Hindlimb muscle (tissue), 1 donor: ENCODE measurements at places on chromosomes 13 and 19. TPM values are rescaled to one million over a fixed set of nuclear protein-coding genes. Genes with fewer than 3 reads are reported as not detected.

The ZNF177 gene
- polyA plus RNA-seq = 6.0 TPM

DNA sequence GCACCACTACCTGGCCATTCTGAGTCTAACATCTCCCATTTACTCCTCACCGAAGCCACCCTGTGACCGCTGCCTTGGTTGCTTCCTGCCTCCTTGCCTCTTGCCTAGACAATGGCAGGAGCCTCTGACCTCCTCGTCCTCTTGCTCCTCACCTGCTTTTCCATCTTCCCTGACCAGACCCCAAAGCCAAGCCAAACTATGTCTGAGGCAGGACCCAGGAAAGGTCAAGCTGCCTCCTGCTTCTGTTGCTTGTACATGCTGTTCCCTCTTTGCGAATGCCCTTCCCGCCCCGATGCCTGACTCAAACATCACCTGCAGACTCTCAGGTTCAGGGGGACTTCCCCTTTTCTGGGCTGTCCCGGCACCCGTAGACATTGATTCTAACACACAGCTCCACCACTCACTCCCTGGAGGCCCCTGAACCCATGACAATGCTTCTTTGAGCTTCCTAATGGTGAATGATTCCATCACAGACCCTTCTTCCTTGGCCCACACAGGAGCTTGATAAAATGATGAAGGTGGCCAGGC is 60.8 kb downstream of the F2RL3 start:
- DNase-seq = no peak

GRCh38 chr13:97460004-97460775 is 26.2 kb downstream of the RAP2A start:
- DNase-seq = no peak

DNA sequence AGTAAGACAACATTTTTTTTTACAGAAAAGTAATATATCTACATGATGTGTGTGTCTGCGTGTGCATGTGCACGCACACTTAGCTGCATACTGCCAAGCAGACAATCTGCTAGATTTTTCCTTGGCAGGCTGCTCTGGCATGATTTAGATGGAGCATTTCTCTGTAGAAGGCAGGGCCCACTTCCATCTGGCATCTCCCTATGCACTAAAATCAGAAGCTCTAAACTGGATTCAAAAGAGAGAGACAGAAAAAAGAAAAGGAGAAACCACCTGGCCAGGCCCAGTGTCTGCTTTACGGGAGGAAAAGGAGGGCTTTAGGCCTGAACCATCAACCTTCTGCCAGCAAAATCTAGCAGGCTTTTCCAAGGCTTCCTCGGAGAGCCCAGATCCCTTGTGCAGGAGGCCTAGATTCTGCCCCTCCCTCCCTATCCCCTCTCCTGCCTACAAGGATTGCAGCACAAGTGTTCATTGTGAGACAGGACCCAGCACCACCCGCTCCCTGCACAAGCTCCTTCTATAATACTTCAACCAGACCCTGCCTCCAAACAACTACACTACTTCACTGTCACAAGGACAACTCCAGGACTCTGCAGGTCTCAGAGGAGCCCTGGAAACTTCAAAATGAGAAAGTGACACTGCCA is 99.3 kb downstream of the DOCK9 start:
- peak; percentile 66 for DNase-seq

DNA sequence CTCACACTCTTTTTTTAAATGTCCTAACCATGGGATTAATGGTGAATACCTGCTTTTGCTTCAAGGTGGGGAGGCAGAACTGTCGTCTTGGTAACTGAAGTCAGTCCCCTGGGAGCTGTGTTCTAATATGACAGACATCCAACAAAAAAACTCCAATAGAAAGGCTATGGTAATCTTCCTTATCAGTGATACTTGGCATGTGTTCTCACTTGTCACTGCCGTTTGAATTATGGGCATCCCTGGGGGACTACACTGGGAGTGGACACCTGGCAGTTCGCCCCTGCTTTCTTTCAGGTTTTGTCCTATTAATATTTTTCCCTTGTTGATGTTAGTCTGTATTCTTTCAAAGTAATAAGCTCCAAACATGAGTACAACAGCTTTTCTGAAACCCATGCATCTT is 252.6 kb downstream of the SLITRK5 start:
- no peak for DNase-seq

GRCh38 chr13:97257800-97258799 is 36.0 kb downstream of the MBNL2 start:
- DNase-seq = no peak

- DNase-seq = no peak
These were observed 64.6 kb upstream of the RAP2A start for GRCh38 chr13:97369261-97369893.

DNA sequence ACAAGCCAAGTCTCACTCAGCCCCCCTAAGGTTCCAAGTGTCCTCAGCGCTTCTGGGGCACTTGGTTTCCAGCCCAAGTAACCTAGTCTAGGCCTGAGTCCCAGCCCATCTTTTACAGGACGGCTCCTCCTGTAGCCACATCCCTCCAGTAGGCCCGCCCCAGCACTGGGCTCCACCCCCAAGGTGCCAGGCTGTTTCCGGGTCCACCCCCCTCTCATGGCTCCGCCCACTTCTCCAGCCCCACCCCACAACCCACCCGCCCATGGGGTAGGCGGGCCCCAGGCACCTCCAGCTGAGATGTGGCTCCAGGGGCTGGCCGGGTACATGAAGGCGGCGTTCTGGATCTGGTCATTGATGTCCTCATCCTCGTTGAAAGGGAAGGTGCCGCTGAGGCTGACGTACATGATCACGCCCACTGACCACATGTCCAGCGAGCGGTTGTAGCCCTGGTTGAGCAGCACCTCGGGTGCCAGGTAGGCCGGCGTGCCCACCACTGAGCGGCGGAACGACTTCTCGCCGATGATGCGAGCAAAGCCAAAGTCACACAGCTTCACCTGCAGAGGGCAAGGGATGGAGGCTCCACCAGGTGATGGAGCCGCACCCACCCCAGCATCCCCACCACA is 17.2 kb upstream of the DACT3 start:
- no peak for DNase-seq

GRCh38 chr19:19213426-19214158 is 1.8 kb downstream of the NCAN start:
- DNase-seq = no peak

DNA sequence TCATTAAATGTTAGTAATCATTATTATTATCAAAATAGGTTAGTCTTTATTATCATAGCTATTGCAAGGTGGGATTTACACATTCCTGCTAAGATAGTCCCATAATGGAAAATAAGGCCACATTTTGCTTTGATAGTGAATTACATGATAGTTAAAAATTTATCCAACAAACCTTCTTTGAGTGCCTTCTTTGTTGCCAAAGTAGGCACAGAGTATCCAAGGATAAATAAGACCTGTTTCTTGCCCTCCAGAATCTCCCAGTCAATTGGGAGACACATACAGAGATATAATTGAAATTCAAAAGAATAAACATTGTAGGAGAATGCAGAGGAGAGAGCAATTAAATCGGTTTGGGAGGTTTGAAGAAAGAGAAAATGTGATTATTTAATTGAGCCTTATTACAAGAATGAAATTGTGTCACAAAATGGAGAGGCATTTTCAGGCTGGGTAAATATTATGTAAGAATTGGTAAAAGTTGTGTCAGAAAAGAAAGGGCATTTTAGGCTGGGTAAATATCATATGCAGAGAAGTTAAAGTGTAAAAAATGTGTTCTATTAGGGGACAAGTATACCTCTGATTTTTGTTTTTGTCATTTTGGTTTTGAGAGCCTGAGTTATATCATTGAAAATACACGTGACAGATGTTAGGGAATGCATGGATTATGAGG is 189.3 kb downstream of the POU4F1 start:
- DNase-seq = no peak

- DNase-seq = no peak
These were observed 24.6 kb upstream of the ZNF846 start for GRCh38 chr19:9793071-9793591.
